ENCODE measurements at places on chromosomes 1 and 21. TPM values are rescaled to one million over a fixed set of nuclear protein-coding genes. Genes with fewer than 3 reads are reported as not detected.

Gene GPR25
- polyA plus RNA-seq: not detected

Gene PCSK9
- polyA plus RNA-seq: 31.4 TPM

Gene LENEP
- polyA plus RNA-seq: not detected

Gene CTNNBIP1
- polyA plus RNA-seq: 49.8 TPM

Gene ETS2
- 104 TPM for polyA plus RNA-seq

Gene SNX7
- 30.0 TPM for polyA plus RNA-seq

Gene FNDC5
- polyA plus RNA-seq: 5.2 TPM

Gene PCBP3
- polyA plus RNA-seq: 7.2 TPM

Gene LRRC8D
- 15.1 TPM for polyA plus RNA-seq

Gene RNU1-2
- not detected for polyA plus RNA-seq

Gene ZMYND12
- polyA plus RNA-seq: 0.74 TPM

Gene RNF19B
- polyA plus RNA-seq: 15.5 TPM

Gene TEX38
- polyA plus RNA-seq: 0.27 TPM

Gene OR2AJ1
- not detected for polyA plus RNA-seq
